ENCODE measurements at places on chromosomes 6 and 20.

DNA sequence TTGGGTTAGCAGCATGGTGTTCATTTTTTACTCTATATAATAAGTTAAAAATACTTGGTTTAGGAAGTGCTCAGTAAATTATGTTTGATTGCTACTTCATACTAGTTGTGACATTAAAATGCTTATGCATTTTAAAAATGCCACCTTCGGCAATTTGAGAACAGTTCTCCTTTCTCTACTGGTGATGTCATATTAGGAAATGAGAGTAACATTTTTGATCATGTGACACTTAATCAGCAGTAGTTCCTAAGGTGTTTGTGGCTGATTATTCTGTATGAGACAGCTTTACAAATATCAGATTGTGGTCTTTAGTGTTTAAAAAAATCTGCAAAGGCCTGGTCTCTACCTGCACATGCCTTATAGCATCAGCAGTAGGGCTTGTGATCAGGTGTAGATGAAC is 4.4 kb downstream of the GZF1 start:
- no peak for DNase-seq

- no peak for DNase-seq
These were observed 35.3 kb downstream of the KCTD20 start for GRCh38 chr6:36478051-36478526.

- no peak for DNase-seq
These were observed 178.8 kb upstream of the SNX9 start for GRCh38 chr6:157644043-157644810.

DNA sequence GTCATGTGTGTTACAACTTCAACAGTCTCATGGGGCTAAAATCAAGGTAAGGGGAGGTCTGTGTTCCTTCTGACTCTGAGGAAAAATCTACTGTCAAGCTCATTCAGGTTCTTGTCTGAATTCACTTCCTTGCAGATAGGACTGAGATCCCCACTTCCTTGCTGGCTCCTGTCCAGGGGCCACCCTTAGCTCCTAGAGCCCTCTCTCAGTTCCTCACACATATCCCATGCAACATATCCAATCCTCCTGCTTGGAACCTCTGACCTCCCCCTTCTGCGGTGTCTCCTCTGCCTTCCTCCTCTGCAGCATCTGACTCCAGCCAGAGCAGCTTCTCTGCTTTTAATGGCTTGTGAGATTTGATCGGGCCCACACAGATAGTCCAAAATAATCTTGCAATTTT is 27.1 kb upstream of the MICB start:
- DNase-seq, result no peak

GRCh38 chr6:155687645-155688044 is 232.0 kb upstream of the NOX3 start:
- no peak for DNase-seq

All from activated CD8-positive, alpha-beta memory T cell treated with anti-CD3 and anti-CD28 coated beads for 48 hours (primary cell).